Right atrium auricular region (tissue), 2 donors: ENCODE measurements at places on chromosomes 12 and 14.

- DNase-seq: no peak
These were observed 214.3 kb downstream of the EFCAB11 start for GRCh38 chr14:89740241-89740640.

GRCh38 chr14:102786768-102787167 is 9.5 kb downstream of the TRAF3 start:
- no peak for DNase-seq

GRCh38 chr12:100133200-100133599 is 9.5 kb downstream of the BLTP3B start:
- DNase-seq: no peak

DNA sequence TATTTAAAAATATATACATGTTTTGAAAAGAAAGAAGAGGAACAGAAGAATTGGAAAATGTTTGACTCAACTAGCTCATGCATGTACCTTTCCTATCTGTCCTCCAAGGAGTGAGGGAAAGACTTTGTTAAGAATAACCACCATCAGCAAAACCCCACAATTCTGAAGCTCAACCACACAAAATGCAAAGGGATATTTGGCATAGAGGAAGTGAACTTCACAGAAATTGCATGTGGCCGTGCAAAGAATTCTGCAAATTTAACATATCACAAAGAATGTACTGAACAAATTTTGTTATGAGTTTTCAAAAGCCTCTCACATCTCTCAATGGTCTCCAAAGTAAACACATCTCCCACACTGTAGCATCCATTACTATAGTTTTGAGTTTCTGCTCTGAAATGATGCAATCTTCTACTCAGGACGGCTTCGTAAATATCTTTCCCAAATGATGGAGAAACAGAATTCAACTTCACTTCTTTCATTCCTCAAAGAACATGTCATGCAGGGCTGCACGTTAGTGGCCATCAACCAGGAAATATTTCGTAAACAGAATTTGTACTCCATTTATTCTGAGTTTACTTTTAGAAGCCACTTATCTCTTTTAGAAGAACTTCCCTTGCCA is 17.6 kb downstream of the DUSP6 start:
- no peak for DNase-seq

DNA sequence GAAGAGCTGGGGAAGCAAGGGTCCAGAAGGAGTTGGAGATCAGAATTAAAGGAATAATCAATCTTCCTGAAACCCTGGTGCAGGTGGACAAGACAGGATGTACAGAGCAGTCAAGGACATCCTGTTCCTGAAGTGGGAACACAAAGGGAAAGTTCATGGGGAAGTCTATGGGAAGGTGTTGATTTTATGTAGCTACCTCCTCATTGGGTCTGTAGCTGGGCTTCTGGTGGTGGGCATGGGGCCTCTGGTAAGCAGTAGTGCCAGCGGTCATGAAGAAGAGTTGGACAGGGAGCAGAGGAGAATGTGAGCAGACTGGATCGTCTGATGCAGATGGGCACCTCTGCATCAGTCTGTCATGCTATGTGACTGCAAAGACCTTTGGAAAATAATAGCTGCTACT is 75.7 kb upstream of the PPM1H start:
- no peak for DNase-seq

DNA sequence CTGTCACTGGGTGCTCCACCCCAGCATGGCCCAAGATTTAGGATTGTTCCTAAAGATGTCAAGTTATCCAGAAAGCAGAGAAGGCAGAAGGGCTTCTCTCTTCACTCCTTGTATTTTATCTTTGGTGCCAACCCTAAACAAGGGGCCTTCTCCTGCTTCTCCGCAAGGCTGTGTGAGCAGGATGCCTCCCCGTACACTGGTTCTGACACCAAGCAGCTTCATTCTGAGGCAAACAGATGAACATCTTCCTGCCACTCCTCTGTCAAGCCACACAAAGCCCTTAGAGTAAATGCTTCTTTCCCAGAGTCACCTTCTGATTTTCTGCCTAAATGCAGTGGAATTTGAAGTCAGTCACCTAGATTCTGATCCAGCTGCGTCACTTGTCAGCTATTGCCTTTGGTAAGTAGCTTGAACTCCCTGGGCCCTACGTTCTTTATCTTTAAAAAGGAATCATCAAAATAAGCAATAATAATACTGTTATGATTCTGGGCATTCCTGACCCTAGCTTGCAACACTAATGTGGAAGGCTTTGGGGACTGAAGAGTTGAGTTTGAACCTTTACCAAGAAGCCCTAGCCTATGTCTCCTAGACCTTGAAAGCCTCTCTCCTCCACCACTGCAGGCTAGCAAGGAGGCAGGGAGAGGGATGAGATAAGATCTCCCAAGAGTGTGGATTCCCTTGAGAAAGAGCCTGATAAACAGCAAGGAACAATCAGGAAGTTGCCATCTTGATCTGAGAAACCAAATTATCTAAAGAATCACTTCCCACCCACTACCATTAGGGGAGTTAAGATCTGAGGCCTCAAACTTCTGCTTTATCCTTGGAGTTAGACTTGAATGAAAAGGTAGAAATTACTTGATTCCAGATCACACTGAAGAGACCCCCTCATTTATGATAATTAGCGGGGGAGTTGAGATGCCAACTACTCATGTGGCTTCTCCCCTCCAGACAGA is 5.7 kb downstream of the KRT73 start:
- DNase-seq: peak; percentile 11

- DNase-seq: no peak
These were observed 14.0 kb upstream of the MUCL1 start for GRCh38 chr12:54840244-54840865.

DNA sequence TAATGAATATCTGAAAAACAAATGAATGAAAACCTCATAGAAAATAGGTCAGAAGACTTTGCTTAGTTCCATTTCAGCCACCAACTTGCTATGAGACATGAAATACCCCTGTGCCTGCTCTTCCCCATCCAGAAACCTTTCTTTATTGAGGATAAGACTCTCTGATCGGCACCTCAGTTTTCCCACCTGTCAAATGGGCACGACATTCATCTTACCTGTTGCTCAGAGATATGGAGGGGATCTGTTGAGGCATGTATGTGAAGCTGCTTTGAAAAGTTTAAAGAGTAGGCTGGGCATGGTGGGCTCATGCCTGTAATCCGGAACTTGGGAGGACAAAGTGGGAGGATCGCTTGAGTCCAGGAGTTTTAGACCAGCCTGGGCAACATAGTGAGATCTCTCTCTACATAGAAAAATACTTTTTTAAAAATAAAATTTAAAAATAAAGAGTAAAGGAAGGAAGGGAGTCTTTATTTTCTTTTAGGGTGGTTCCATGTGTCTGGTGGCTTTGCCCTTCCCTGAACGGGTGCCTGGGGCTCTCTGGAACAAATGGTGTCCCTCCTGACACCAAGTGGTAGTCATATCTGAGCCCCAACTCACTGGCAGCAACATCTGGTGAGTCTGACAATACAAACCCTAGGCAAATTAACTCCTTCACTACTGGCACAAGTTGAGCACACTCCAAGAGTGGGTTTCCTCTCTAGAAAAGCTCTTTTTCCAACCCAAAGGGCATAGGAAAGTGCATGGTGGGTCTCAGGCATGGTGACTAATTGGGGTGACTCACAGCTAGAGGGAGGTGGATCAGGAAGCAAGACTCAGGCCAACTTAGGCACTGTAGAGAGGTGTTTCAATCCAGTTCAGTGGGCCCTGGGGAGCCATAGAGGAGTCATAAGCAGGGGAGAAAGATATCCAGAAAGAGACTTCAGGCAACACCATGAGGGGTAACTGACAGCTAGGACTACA is 42.1 kb downstream of the MAP1LC3B2 start:
- DNase-seq: no peak
